ENCODE measurements at places on chromosomes 4 and X.

GRCh38 chr4:120286813-120287212 lies 220.2 kb upstream of the MAD2L1 start:
- DNase-seq: no peak

- DNase-seq: no peak
Observed at GRCh38 chr4:61380865-61381264, 180.7 kb downstream of the ADGRL3 start.

- DNase-seq: no peak
Observed at GRCh38 chr4:42488554-42488953, 91.3 kb downstream of the SHISA3 start.

GRCh38 chr4:6085028-6085690 lies 66.9 kb upstream of the C4orf50 start:
- DNase-seq: no peak

DNA sequence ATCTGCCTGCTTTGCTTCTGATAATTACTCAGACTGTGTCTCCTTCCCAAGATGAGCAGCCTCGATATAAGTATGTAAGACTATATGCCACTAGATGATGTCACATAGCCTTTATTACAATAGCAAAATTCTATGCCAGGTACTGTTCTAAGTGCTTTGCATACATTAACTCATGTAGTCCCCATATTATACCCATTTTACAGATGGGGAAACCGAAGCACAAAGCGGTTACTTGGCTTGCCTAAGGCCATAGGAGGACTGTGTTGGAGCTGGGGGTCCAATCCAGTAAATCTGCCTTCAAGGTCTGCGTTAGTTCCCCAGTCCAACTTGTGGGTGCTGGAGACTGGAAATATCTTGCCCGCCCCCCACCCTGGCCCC lies 826 bp upstream of the SCML1 start:
- no peak for DNase-seq

GRCh38 chrX:28016823-28017222 lies 35.6 kb upstream of the DCAF8L1 start:
- no peak for DNase-seq

DNA sequence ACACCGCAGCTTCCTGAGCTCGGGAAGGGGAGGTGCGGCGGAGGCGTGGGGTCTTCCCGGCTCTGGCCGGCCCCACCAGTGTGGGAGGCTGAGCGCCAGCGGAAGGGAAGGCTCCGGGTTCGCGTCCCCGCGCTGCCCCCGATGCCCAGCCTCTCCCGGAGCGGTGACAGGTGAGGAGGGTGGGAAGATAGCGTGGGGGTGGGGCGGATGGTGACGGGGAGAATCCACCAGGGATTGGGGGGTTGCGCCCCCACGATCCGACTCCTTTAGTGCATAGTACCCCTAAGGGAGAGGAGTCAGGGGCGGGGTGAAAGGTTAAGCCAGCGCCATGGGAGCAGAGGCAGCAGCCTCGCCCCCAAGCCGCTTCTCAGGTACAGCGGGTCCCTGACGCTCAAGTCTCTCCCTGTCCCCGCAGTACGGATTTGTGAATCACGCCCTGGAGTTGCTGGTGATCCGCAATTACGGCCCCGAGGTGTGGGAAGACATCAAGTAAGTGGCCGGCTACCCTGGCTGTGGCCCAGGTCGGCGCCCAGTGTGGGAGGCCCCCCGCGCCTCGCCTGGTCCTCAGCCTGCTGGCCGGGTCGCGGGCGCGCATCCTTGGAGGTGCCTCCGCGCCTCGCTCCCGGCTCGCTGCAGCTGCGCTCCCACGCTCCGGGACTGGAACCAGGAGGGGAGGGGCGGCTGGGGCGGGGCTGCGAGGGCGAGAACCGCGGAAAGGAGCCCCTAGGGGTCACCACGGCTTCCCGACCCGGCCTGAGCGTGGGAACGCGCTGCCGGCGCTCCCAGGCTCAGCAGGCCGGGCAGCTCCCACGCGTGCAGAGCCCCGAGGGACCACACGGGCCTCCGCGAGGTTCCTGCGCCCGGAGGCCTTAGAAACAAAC lies 791 bp downstream of the GUCY1B1 start:
- peak; percentile 49 for DNase-seq

DNA sequence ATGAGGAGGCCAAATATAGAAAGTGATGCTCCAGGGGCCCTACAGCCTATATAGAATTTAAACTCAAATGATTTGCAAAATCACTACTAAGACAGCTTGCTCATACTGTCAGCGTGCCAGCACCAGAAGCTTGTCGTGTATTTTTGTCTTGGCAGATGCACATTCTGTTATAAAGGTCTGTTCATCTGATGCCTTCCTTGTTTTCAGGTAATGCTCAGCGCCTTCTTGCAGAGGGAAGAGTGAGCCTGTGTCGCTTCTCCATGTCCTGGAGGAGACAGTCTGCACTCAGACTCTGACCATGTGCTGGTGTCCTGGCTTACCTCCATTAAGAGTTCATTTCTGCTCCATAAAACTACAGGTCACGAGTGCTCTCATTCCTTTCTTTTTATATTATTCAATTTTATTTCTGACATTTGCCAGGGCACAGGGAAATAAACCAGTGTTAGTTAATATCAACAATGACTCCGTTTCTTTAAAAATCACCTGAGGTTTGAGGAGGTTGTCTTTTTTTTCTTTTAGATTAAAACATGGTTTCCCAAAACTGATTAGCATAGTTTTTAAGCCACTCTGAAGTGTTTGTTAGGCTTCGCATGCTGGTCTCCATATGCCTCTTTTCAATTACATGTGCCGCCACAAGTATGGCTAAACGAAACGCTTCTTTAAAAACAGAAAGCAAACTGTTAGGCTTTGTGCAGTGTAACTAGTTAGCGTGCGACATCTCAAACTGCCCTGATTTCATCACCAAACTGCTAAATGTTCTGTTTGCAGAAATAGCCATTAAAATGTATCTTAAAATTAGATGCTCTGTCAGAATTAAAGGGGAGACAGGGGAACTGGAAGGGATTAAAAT lies 215.2 kb upstream of the GK2 start:
- peak; percentile 34 for DNase-seq

DNA sequence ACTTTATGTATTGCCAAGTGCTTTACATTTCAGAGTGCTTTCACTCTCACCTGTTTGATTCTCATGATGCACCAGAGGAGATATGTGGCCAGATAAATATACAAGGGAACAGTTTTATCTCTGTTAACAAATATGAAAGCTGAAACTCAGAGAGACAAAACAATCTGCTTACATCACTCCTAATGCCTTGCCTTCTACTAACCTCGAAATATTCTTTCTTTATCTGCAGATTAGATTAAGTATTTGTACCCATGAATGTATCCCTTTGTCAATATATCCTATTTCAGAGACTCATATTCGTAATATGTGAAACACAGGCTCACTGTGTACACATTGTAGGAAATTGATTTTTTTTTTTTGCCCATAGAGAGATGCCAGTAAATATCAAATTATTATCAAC lies 178.1 kb downstream of the NWD2 start:
- no peak for DNase-seq

GRCh38 chr4:185379326-185380295 lies 16.1 kb downstream of the LRP2BP start:
- no peak for DNase-seq

GRCh38 chr4:124828382-124828781 lies 115.8 kb upstream of the ANKRD50 start:
- no peak for DNase-seq

DNA sequence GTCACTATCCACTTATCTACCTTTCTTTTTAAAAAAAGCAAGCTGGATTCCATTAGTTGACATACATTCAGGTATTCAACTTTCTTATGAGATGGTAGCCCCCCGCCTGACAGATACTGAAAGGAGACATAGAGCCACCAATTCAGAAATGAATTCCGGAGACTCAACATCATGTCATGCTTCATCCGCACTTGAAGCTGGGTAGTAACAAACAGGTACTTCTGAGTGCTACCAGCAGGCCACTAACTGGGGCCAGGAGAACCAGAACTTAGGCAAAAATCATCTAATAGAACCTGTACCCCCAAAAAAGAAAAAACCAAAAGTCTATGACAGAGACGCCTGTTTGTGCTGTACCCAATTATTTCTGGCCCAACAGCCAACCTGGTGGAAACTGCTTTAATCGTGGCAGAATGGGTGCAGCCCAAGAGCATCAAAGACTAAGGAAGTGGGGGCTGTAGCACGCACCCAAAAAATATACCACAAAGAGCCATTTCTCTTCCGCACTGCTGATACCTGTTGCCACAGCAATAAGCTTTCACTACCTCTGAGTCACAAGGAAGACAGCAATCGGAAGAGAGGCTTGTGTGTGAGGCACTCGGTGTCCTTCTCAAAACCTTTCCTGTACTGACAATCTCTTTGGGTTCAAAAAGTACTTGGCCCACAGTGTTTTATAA lies 84.8 kb downstream of the AFAP1 start:
- DNase-seq: no peak

- DNase-seq: no peak
Observed at GRCh38 chr4:86122404-86122803, 237.4 kb downstream of the MAPK10 start.

DNA sequence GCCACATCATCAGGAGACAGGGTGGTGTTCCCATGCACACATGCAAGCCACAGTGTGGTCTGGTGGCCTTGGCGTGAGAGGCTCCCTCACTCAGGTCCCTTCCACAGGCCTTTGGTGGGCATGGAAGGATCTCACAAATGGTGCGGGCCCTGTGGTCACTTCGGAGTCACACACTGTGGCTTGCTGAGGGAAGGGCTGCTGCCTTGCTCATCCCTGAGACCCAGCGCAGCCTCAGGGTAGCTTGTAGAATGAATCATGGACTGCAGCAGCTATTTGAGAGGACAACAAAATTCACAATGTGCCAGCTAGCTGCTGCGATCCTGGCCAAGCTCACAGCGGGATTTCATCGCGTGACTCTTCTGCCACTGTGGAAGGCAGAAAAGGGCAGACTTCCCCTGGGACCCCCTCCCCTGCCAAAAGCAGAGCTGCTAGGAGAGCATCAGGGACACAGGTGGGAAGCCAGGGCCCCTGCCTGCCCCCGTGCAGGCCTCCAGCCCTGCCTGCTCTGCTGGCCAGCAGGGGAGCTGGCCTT lies 106.4 kb downstream of the ABLIM2 start:
- DNase-seq: no peak

GRCh38 chr4:53541577-53542206 lies 49.6 kb downstream of the LNX1 start:
- DNase-seq: no peak

- DNase-seq: no peak
Observed at GRCh38 chrX:120668357-120668756, 38.5 kb upstream of the C1GALT1C1 start.

DNA sequence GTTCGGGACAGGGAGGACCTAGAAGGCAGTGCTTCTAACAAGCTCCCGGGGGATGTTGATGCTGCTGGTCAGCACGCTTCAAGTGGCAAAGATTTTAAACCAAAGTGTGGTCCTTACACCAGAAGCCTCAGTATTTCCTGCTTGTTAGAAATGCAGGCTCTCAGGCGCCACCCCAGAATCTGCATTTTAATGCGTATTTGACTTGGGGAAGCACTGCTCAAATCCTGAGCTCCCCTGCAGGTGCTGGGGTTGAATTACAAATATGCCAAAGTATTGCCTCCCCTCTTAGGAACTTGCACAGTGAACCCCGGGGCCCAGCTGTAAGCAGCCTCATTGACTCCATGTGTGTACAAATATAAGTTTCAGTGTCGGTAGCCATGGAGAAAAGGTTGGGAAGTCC lies 70.8 kb upstream of the RAI2 start:
- DNase-seq: no peak

- no peak for DNase-seq
Observed at GRCh38 chrX:100863326-100863864, 10.8 kb downstream of the NOX1 start.

DNA sequence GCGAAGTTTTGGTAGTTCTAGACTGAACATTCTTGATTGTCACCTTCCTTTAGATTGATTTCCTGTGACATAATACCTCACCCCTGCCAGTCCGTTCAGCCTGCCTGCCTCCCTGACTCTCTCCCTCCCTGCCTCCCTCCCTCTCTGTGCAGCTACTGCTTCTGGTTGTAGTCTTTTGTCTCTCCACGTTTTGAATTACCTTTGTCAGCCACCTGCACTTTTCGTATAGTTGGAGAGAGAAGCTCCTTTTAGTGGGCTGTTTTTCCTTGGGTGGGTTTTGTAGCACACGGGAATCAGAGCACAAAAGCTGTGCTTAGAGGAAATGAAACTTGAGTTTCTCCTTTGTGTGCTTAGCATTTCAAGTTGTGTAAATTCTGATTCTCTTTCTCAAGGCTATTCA lies 32.6 kb upstream of the MSMO1 start:
- DNase-seq: no peak

DNA sequence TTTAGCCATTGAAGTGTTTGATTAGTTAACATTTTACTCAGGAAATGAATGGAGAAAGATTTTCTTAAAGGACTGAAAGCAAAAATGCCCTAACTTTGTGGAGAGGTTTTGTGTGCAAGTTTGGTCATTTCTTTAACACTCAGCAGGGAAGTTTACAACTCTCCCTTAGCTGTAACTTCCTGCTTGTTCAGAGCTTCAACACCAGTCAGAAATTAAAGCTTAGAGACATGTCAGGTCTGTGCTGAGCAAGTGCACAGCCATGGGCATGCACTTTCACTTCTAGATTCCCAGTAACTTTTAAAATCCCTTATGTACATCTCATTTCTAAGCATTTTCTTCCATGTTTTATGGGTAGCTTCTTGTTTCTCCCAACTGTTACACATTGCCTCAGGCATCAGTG lies 326.0 kb downstream of the ACTRT1 start:
- no peak for DNase-seq

DNA sequence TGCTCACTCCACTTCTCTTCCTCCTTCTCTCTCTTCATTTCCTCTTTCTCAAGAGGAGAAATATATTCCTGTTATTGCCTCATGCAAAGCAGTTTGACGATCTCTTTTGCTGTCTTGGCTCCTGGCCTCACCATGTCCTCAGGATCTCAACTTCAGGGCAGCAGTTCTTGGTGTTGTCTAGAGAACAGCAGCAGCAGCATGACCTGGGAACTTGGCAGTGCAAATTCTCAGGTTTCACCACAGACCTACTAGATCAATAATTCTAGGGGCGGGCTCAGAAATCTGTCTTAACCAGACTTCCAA lies 193.4 kb upstream of the EDNRA start:
- no peak for DNase-seq

DNA sequence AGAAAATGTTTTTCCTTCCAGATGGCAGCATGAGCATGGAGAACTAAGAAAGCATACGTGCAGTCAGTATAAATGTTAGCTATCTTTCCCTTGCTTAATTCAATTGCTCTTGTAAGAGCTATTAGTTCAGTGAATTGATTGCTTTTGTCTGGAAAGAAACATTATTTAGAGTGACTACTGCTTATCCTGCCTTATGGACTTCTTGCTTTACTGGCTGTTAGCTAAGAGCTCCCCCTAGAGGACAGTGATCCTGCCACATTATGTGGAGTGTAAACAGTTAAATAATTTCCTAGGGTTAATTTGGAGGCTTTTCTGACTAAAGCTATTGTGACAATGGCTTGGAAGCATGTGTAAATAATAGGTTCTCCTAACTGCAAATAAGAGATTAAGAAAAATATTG lies 1402.4 kb downstream of the FAM133A start:
- DNase-seq: no peak

DNA sequence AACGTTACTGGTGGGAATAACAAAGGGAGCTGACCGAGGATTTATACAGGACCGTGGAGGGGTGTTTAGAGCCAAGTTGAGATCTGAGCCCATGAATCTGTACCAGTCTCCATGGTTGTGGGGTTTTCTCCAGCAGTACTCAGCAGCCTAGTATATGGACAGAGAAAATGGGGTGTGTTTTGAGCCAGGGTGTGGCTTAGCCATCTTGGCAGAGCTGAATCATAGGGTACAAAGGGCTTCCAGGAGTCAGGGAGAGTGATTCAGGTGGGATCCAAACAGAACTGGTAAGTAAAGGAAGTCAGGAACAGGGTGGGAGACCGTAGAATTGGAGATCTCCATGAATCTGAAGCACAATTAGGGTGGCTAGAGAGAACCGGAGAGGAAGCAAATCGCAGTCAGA lies 7.4 kb upstream of the HPRT1 start:
- DNase-seq: no peak

Data from dorsolateral prefrontal cortex (tissue), 122 donors.